ENCODE measurements at places on chromosomes 7 and 10.

DNA sequence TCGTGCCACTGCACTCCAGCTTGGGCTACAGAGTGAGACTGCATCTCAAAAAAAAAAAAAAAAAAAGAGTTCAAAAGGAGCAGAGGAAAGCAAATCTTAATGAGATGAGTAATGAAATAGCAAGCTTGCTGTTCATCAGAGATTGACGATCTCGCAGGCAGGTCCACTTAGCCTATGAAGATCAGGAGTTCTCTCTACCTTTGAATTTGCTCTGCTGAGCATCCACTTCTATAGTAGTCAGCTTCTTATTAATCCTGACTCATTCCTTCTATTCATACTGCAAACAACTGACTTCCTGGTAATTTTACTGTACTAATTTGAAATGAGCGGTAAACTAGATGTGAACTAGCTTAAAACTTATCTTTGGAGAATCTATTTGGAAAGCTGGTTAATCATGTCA is 1014.6 kb downstream of the GATA3 start:
- DNase-seq = no peak

- DNase-seq = no peak
Measured at GRCh38 chr7:12403287-12404181, at the start of gene VWDE. Gene VWDE, minus strand, starts transcription at chr7:12403865. Its CDS starts 149 bp downstream, at chr7:12403716.

DNA sequence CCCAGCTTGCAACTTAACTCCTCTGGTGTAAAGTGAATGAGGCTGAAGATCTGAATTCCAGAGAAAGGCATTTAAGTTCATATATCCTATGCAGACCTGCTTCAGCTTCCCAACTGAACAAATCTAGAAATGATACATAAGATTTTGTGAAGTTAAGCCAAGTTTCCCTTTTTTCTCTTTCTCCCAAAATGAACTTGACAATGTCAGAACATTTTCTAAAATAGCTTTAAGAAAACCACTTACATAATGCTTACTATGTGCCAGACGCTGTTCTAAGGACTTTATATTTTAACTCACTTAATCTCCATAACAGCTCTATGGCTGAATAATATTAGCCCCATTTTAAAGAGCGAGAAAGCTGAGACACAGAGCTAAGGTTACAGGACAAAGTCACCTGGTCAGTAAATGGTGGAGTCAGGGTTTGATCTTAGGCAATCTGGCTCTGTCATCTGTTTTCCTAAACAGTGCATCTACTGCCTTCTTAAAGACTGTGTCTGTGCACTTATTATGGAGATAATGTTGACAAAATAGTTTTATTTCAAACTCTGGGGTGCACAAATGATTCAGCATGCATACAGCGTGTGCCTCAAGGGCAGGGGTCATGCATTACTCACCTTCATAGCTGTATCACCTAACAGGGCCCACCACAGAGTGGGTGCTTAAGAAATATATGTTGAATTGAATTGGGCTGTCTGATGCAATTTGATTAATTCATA is 66.8 kb downstream of the RHOBTB1 start:
- no peak for DNase-seq

GRCh38 chr7:39683216-39683845 is 60.0 kb downstream of the RALA start:
- DNase-seq = no peak

- no peak for DNase-seq
Measured at GRCh38 chr10:8969853-8970252, 915.4 kb downstream of the GATA3 start.

DNA sequence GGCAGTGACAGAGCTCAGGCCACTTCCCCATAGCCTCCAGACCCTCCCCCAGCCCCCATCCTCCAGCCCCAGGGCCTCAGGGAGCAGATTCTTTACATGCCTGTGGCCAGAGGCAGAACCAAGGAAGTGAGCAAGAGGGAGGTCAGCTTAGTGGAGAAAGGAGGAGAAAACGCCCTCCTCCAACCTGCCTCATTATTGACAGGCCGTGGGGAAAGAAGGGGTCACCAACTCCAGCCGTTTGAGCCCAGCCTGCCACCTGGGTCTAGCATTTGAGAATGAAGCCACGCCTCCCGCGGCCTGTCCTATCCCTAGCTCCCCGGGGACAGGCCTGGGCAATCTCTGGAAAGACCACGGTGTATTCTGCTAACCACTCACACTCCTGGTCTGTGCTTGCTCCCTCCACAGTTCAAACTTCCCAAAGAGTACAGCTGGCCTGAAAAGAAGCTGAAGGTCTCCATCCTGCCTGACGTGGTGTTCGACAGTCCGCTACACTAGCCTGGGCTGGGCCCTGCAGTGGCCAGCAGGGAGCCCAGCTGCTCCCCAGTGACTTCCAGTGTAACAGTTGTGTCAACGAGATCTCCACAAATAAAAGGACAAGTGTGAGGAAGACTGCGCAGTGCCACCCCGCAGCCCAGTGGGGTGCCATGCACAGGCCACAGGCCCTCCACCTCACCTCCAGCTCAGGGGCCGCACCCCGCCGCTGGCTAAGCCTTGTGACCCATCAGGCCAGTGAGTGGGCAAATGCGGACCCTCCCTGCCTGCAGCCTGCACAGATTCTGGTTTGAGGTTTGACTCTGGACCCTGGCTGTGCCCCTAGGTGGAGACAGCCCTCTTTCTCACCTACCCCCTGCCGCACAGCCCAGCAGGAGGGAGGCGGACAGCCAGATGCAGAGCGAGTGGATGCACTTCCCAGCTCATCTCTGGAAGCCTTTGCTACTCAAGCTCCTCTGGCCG is 14.3 kb upstream of the TRIM8 start:
- DNase-seq = no peak

GRCh38 chr7:135602304-135602703 is 44.6 kb downstream of the NUP205 start:
- no peak for DNase-seq

GRCh38 chr10:23314835-23315239 is 29.8 kb downstream of the C10orf67 start:
- peak; percentile 20 for DNase-seq

- DNase-seq = no peak
Measured at GRCh38 chr10:79082631-79083596, 14.1 kb downstream of the ZMIZ1 start.

DNA sequence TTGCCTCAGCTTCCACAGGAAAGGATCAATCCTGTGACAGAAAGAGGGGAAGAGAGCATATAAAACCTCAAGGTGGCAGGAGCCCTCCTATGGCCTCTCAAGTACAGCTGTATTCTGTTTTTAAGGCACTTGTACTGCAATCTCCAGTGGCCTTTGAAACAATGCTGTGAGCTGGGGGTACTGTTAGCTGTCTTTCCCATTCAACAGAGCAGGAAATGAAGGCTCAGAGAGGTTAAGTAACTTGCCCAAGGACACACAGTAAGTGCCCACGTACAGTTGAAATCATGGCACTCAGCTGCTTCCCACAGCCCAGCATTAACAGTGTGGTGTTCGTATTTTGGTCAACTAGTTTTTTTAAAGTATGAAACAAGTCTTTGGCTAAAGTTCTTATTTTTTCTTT is 34.0 kb downstream of the DUSP5 start:
- DNase-seq = no peak

GRCh38 chr7:98163269-98163668 is 48.0 kb upstream of the BHLHA15 start:
- no peak for DNase-seq

DNA sequence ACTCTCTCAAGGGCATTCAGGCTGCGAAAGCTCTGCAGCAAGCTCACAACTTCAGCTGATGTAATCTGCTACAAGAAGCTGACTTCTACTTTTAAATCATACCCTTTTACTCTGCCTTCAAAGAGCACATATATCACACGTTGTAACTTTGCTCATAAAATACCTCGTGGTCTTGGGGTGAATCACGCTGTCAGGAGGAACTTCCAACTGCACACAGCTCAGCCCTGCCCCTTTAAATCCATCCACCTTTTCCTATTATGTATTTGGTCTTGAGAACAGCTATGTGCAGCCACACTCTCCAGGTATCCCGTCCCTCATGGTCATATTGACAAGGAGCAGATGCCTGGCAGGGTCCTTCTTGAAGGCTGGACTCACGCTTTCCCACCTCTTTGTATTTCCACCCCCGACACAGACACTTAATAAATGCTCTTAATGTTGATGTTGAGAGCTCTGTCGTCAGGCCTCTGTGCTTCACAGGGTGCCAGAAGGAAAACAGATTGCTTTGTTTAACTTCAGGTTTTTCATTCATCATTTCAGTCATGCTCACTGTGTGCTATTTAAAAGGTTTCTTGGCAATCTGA is 47.6 kb downstream of the ICA1 start:
- DNase-seq = no peak

DNA sequence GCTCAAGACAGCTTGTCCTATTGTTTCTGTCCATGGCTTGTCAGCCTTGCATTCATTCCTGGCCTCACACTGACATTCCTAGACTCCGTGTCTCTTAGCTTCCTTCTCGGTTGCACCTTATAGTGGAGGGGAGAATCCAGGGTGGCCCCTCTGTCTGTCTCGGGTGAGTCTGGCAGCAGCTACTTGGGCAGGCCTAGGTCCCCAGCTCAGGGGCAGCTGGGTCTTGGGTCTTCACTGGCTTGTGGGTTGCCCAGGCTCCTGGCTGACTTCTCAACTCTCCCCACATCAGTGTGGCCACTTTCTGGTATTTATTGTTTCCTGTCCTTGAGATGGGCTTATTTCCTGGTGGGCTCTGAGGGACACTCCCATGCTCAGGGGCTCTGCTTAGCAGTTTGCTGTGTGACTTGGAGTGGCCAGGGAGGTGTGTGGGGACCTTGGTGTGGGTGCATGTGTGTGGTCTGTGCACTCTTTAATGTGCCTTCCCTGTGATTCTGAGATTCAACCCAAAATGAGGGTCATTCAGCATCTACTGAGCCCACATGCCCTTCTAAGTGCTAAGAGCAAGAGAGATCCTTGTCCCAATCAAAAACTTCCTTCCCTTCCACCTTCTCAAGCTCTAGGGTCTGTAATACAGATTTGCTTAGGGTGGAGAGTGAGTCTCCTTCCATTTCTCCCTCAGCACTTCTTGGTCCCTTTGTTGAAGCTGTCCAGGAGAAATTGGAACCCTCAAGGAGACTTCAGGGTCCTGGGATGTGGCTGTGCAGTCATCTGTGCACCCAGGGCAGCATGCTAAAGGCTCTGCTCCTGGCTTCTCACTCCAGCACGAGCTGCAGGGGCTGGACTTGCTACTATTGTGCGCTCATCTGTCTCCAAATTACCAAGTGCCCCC is 20.1 kb downstream of the UPP1 start:
- no peak for DNase-seq

GRCh38 chr10:61960396-61961120 is 59.1 kb downstream of the ARID5B start:
- no peak for DNase-seq

- no peak for DNase-seq
Measured at GRCh38 chr7:28571405-28571804, 159.1 kb downstream of the CREB5 start.

DNA sequence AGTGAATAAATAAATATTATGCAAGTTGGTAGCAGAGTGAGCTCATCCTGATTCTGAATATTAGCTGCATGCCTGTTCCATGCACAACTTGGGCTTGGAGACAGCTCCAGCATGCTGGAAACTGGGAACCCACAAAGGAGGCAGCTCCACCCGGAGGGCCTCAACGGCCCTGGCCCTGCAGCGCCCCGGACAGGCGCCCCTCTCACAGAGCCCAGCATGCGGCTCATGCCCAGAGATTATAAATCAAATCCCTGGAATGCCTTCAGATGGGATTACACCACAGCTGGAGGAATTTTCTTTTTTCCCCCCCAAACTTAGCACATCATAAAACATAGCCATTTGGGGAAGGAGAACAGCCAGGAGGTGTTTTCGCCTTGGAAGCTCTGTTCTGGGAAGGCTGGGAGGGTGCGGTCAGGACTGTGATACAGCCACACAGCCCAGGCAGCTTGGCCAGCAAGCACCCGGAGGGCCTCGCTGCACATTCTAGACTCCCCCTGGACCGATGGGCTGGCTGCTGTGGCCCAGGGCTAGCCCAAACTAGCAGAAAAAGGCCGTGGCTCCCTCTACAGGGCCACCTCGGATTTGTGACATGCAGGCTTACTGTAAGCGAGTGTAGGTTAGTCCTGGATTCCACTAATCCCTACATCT is 102.4 kb downstream of the PTPN20 start:
- no peak for DNase-seq

DNA sequence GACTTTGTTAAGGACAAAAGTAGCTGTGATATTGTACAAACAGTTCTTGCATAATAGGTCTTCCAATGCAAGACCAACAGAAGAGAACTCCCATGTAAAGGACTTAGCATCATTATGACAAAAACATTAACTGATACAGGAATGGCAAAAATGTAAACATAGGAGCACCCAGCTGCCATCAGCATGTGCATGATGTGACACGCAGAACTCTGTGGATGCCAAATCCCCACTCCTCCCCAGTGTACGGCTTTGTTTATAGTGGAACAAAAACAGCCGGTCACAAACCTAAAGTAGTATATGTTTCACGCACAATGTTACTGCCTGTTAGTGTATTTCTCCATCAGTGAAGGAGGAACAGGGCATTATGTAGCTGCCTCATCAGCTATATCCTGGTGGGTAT is 316.0 kb upstream of the AOAH start:
- DNase-seq = no peak

DNA sequence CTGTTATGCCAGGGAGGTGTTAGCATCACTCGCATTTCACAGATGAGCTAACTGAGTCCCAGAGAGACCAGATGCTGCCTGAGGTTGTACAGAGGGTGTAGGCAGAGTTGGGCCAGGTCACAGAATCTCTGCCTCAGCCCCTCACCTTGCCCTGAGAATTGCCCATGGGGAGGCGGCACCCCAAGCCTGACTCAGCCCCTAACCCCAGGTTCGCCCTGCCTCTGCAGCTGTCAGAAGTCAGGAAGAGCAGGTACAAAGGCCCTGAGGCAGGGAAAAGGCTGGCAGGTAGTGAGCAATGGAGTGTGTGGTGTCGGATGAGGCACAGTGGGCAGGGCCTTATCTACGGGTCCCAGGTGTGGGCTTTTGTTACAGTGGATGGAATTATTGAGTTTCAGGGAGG is 79.4 kb downstream of the MYL10 start:
- DNase-seq = no peak

DNA sequence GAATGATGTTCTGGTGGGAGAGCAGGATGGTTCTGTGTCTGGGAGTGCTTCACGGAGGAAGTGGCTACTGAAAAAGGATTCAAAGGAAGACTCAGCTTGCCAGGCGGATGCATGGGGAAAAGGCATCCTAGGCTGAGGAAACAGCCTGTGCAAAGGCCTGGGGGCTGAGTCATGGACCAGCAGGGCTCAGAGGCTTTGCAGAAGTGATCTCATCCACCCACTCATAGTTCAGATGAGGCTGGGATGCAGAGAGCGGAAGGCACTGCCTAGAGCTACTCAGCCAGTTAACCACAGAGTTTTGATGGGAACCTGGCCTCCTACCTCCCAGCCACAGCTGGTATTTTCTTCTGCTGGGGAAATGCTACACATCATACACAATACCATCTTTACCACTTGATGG is 15.8 kb upstream of the ADAMTS14 start:
- no peak for DNase-seq

All from stimulated activated CD4-positive, alpha-beta T cell treated with anti-CD3 and anti-CD28 coated beads, Interleukin-1b, Interleukin-23, amount 100 ng/mL, for 1 hour (primary cell).